ENCODE measurements at places on chromosomes 7 and 10. TPM values are rescaled to one million over a fixed set of nuclear protein-coding genes. Genes with fewer than 3 reads are reported as not detected.

The ACTR3C gene
- 8.0 TPM for total RNA-seq

The FGFR2 gene
- 0.05 TPM for total RNA-seq

The CNPY1 gene
- not detected for total RNA-seq

DNA sequence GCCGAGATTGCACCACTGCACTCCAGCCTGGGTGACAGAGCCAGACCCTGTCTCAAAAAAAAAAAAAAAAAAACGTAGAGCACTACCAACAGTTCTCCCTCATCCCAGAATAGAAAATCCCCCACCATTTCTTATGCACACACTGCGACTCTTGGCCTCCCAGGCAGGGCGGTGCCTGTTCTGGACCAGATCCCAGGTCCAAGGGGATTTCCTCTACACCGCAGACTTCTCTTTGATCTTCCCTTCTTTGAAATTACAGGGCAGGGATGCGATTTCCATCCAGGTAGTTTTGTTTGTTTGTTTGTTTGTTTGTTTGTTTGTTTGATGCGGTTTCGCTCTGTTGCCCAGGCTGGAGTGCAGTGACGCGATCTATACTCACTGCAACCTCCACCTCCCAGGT lies 91.8 kb downstream of the SEPTIN14 start:
- H3K4me1 ChIP-seq, result no peaks in the 10 kb centered on the region
- DNase-seq, result no peak
- no peaks in the 10 kb centered on the region for H3K36me3 ChIP-seq
- H3K27me3 ChIP-seq, result no peaks in the 10 kb centered on the region

GRCh38 chr7:78169992-78170391 lies 371.4 kb downstream of the PHTF2 start:
- H3K27me3 ChIP-seq, result no peaks in the 10 kb centered on the region
- no peak for DNase-seq

- DNase-seq, result no peak
- no peak overlapping the region for H3K27ac ChIP-seq
- no peaks in the 10 kb centered on the region for H3K36me3 ChIP-seq
- peaks cover 15% of the 10 kb centered on the region for H3K4me1 ChIP-seq
- no peak overlapping the region for H3K4me3 ChIP-seq
- H3K27me3 ChIP-seq, result peaks cover 2% of the 10 kb centered on the region
Observed at GRCh38 chr7:121139427-121139826, 150.9 kb downstream of the CPED1 start.

GRCh38 chr10:62043421-62044021 lies 142.0 kb downstream of the ARID5B start:
- H3K27ac ChIP-seq, result peak overlapping the region; percentile 96
- no peaks in the 10 kb centered on the region for H3K27me3 ChIP-seq
- H3K36me3 ChIP-seq, result peaks cover 28% of the 10 kb centered on the region
- H3K4me3 ChIP-seq, result peak overlapping the region; percentile 30

DNA sequence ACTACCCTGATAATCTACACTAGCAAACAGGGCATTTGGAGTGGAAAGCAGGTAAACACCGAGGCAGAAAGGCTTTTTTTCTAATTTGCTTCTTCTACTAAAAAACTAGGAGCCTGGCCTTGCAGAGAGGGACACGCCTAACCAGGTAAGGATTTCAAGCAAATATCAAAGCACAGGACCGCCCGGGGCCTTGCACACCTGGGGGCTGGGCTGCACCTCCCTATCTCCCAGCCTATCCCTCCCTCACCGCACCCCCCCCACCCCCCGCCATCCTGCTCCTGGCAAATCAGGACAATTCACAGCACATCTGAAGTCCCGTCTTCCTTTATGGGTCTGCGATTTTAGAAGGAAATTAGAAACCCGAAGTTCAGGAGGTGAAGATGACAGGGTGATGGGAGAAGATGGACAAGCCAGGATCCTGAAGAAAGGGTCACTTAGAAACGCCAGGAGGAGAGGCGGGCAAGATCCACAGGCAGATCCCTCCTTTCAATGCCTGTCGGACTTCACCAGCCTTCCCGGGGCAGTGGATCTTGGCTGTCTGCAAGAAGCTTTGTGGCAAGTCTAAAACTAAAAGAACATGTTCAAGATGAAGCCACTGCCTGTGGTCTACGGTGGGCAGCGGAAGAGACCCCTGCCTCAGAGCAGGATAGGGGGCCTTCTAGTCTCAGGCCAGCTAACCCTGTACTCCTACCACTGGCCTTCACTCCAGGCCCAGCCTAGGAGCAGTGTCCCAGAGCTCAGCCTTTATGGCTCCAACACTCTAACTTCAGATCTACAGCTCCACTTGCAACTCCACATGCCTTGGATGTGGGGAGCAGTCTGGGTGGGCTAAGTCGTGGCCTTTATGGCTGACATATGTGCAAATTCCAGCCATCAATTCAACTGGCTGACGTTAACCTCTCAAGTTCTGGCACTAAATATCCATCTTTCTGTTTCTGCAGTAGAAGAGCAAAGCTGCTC lies 43.9 kb downstream of the TNS3 start:
- no peak for DNase-seq
- peaks cover 4% of the 10 kb centered on the region for H3K27me3 ChIP-seq
- H3K36me3 ChIP-seq, result no peaks in the 10 kb centered on the region

DNA sequence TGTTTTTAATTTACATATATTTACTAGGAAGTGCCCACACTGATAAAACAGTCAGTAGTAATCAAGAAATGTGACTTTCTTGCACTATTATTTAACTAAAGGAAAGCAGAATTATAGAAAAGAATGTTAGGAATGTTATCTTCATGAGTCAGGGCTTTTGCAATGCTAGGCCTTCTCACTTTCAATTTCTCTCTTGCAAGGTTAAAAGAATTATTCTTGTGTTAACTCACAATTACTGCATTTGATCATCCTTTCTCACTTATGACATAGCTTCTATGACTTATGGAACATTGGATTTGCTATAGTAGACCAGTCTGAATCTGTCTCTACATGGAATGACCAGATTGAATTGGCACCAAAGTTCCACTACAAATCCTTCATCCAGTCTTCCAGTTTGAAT lies 192.4 kb downstream of the SDK1 start:
- H3K27me3 ChIP-seq, result no peaks in the 10 kb centered on the region
- H3K36me3 ChIP-seq, result no peaks in the 10 kb centered on the region
- H3K4me1 ChIP-seq, result peaks cover 16% of the 10 kb centered on the region
- DNase-seq, result no peak

- H3K4me3 ChIP-seq, result no peak overlapping the region
- H3K36me3 ChIP-seq, result no peaks in the 10 kb centered on the region
- no peak for DNase-seq
- peaks cover 8% of the 10 kb centered on the region for H3K4me1 ChIP-seq
Observed at GRCh38 chr10:119404719-119405519, 137.6 kb downstream of the RGS10 start.

Data from activated CD4-positive, alpha-beta memory T cell treated with anti-CD3 and anti-CD28 coated beads for 36 hours (primary cell).